Calu3 (cell line): ENCODE measurements at places on chromosomes 3 and 15.
A peak's percentile ranks its signal among the peaks of the same experiment; 100 is the strongest.

- DNase-seq: no peak
These were observed 59.8 kb upstream of the FGD5 start for GRCh38 chr3:14758959-14759358.

- no peak for DNase-seq
These were observed 162.7 kb downstream of the GMNC start for GRCh38 chr3:190699776-190700175.

DNA sequence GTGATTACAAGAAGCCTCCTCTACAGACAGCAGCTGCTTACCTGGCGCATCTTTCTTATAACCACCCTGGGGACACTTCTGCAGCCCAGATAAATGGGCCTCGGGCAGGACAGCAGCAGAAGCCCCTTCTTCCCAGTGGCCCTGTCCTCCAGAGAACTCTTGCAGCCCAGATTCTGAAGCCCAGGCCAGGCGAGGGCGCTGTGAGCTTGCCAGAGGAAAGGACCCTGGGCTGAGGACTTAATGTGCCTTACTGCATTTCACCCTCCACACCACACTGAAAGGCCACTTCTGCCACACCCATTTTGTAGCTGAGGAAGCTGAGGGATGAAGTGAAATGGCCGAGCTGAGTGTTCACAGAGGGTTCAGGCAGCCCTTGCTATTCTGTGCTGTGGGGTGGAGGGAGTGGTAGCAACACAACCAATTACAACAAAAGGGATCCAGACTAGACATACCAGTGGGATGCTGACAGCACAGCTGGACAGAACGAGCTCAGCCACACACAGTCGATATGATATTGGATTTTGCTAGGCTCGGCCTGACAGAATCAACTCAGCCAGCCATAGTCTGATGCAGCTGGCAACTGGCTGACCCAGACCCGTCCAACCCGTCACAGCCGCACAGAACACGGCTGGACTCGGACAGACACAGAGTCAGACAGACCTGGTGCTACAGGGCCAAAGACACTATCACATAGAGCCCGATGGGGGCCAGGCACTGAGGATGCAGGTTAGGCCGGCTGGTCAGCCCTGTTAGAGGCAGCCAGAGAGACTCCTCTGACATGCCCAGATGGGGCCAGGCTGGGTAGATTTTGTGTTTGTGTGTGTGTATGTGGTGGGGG is 7.3 kb downstream of the ACOX2 start:
- DNase-seq: peak; percentile 15

DNA sequence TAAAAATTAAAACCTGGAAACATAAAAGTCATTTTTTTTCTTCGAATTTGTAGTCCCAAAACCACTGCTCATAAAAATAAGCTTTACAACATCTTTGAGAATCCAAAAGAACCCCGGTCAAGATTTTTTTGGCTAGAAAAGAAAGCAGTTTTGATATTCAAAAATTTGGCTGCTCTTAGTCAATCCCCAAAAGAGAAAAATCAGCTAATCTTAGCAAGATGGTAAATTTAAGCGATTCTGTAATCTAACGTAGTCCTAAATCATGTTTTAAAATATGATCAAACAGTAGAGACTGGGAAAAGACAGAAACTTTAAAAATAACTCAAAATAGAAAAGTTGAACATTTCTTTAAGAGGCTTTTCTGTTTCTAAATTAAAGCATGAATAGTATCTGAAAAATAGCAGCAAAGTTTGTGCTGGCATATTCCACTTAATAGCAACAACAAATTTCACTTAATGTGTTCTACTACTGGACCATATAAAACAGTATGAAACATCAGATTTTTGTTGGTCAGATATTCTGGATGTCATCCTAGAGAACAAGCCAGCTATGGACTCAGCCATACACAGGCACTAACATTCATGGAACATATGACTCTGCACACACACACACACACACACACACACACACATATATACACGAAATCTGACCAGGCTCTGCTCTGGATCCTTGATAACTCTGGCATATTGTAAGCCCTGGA is 19.1 kb upstream of the NR2F2 start:
- no peak for DNase-seq

- DNase-seq: no peak
These were observed 147.7 kb downstream of the SMAD6 start for GRCh38 chr15:66849746-66850077.

DNA sequence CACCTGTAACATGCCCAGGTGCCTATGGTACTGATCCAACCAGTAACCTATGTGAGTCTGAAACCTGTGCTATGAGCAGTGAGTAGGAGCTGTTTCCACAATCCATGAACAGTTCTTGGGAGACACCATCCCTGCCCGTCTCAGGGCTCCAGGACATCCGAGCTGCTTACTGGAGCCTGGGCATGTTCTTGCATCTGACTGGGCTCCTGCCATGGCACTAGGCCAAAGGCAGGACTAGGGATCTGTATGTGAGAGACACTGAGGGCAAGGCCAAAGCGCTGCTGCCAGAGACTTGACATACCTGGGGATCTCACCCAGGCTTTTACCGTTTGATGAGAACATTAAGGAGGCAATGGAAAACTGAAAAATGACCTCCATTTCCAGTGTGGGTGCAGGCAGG is 59.8 kb downstream of the WDR76 start:
- no peak for DNase-seq

DNA sequence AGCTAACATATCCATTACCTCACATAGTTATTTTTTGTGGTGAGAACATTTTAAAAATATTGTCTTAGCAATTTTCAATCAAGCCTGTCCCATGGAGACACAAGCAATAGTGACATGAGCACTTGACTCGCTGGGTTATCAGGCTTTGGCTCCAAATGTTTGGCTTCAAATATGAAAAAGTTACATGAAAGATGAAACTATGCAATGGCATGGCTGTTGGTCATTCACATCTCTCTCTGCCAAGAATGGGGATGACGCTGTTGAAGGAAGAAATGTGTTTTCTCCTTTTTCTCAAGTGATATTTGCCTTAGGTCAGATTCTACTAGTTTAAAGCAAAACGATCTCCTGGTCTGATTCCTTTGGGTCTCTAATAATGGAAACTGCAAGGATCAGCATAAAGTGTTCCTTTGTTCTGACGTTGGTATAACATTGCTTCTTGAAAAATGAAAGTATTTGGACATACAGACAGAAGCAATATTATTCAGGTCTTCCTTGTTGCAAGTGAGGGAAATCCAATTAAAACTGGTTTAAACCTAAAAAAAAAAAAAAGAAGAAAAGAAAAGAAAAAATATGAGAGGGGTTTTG is 71.2 kb downstream of the SSUH2 start:
- no peak for DNase-seq

- DNase-seq: no peak
These were observed 587.4 kb upstream of the SGO1 start for GRCh38 chr3:20773320-20773984.

DNA sequence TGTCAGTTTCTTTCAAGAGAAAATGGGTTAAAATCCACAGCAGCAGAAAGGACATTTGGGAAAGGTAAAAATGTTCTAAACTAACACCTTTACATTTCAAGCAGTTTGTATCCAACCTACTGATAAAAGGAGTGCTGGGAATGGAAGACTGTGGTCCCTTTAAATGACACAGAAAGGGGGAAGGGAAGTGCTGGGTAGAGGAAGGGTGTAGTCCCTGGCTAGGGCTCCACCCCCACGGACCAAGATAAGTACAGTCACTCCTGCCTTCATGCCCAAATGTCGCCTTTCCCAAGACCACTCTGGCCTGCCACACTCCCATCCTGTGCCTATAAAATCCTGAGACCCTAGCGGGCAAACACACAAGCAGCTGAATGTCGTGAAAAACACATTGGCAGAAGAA is 350.9 kb upstream of the POU1F1 start:
- no peak for DNase-seq

- no peak for DNase-seq
These were observed 71.0 kb downstream of the FOXP1 start for GRCh38 chr3:71512544-71512943.

GRCh38 chr3:163011596-163011995 is 1515.0 kb downstream of the OTOL1 start:
- DNase-seq: no peak
